ENCODE measurements at places on chromosomes 6 and 20.
A peak's percentile ranks its signal among the peaks of the same experiment; 100 is the strongest.

GRCh38 chr20:18571578-18571977 is 4.3 kb downstream of the SMIM26 start:
- DNase-seq, result no peak

DNA sequence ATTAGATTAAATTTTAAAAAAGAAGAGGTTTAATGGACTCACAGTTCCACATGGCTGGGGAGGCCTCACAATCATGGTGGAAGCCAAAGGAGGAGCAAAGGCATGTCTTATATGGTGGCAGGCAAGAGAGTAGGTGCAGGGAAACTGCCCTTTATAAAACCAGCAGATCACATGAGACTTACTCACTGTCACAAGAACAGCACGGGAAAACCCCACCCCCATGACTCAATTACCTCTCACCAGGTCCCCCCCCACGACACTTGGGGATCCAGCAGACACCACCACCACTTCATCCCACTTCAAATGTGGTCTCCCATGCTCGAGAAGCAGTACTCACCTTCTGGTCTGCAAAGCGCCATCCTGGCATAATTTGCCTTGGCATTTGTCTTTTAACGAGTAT is 24.6 kb downstream of the MTFR2 start:
- no peak for DNase-seq

DNA sequence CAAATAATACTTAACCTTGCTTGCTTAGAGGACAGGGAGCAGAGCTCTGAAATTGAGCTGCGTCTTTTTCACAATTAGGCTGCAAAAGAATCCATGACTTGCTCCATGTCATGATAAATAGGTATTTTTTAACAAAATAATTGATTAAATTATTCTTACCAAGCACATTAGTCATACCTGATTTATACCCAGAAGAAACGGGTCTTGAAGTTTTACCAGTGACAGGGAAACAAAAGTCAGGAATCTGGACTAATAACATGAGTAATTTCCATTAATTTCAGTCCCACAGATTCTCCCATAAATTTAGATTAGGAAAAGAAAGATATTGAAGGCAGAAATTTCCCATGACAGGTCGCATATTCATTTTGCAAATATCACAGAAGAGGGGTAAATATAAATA is 85.0 kb upstream of the BMP5 start:
- no peak for DNase-seq

DNA sequence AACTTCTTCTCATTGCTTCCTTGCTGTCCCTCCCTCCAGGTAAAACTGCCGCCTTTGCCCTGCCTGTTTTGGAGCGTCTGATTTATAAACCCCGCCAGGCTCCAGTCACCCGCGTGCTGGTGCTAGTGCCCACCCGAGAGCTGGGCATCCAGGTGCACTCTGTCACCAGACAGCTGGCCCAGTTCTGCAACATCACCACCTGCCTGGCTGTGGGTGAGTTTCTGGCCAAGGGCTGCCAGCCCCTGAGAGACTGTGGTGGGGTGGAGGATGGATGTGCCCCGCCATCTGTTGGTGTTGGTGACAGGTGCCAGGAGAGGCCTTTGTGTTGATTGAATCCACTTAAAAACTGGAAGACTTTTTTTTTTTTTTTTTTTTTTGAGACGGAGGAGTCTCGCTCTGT is 9.5 kb downstream of the DDX27 start:
- no peak for DNase-seq

GRCh38 chr6:1324936-1325335 is 13.0 kb downstream of the FOXQ1 start:
- no peak for DNase-seq

GRCh38 chr20:54219751-54220426 is 12.0 kb downstream of the PFDN4 start:
- DNase-seq, result no peak

DNA sequence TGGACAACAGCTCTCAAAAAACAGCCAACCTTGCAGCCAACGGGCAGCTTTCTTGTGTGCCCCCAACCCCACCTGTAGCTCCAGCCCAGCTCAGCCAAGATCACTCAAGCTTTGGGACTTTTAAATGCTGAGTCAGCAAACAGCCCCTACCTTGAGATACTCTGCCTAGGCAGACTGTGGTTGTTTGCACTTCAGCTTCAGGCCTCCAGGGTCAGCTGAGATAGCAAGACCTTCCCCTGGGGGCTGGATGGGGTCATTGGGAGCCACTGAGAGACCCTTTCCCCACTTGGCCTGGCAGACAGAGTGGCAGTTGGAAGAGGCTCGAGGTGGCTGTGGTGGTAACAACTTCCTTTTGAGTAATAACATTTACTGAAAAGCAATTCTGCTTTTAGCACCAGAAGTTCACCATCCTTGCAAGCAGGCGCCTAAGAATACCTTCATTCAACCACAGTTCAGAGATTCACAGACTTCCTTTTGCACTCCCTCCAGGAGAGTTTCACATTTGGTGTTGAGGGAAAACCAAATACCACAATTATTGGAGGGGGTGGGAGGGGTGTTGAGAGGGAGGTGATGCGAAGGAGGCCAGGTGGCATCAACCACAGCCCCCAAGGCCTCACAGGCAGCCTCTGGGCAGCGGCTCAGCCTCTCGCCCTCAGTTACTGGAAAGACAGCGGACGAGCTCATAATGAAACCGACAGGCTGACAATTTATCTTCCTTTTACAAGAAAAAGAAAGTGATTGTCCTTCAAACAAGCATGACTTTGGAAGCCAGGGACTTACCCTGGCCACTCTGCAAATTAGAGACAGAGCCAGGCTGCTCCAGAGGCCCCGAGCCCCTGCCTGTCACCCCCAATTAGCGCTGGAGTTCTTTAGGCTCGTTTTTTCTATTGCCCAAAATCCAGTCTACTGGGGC is 148.1 kb downstream of the CEBPB start:
- DNase-seq, result peak; percentile 85

DNA sequence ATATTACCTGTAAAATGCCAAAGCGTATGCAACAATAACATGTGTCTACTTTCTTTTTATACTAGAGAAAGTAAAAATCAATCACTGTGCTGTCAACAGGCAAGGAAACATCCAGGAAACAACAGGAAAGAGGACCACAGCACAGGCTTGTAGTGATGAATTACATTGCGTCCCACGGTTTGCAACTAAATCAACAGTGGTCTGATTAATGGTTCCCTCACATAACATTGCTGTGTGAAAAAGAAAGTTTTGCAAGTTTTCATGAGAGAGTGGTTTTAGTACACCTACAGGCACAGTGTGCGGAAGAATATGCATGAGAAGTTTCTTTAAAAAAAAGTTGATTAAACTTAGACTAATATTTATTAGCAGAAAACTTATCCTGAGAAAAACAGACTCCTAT is 329.5 kb upstream of the HSF2 start:
- DNase-seq, result no peak

DNA sequence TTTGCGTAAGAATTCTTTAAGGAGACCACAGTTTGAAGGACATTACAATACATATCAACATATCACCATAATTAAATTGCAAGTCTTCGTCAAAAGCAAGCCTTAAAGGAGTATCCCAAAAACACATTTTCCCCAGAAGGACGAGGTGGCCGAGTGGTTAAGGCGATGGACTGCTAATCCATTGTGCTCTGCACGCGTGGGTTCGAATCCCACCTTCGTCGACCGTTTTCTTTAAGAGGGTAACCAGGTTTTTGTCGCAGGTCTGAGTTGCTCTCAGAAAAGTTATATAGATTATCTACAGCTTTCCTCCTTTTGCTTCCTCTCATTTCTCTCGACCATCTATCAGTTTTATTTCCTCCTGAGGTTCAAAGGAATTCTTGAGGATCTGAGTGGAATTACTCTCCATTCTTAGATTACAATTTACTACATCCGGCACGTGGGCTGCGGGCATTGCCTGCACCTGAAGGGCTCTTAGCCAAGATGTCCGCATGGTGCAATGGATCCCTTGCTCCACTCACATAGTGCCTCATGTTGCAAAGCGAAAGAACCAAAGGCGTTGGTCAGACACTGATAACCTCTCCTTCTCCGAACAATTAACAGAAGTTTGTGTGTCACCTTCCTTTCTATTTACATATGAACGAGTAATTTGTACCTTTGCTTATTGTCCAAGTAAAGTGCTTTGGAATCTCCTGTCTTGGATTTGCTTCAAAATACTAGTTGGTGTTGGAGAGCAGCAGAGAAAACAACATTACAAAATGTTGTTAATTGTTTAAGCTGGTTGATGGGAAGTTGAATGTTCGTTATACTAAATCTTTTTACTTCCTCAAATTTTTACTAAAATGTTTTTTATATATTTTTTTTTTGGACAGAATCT is 14.0 kb downstream of the POM121L2 start:
- DNase-seq, result no peak

DNA sequence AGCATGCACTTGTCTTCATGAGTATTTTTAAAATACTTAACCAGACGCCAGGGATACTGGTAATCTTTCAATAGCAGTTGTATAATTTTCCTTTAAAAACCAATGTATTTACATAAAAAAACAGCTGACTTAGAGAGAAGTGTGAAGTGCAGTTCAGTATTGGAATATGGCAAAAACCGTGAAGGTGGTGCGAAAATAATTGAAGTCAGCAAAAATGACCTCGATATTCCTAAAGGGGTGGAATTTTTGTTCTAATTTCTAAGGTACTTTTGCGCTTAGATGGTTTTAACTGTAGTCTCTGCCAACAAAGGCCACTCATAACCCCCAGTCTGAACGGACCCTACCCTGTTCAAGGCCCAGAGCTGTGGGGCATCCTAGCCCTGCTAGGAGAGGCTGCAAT is 25.3 kb downstream of the GNAS-AS1 start:
- no peak for DNase-seq

- DNase-seq, result peak; percentile 79
Measured at GRCh38 chr20:62929051-62929538, 2.8 kb upstream of the DIDO1 start.

- DNase-seq, result no peak
Measured at GRCh38 chr6:56963043-56963442, 8.1 kb downstream of the BEND6 start.

DNA sequence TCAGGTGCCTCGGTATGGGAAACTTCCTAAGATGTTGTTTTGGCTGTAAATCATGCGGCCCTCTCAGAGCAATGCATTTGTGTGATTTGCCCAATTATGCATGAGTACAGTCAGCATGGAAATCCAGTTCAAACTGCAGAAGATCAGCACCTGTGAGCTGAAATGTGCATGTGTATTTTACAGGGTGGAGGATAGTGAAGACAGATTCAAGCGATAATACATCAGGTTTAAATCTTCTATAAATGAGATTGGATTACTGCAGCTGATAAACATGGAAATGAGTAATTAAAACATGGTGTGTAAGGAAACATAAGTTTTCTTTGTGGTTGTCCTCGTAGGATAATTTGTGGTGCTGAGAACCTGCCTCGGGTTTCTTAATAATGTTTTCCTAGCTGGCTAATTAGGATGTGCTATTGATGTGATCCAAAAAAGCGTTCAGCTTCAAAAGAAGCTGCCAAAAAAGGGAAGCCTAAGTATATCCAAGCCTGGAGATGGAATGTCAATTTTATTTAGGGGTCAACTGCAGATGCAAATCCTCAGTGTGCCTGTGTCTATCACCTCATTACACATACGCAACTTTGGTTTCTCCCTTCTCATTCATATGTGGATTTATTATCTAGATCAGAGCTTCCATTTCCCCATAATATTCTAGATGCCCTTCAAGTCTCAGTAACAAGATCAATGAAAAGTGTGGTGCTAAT is 117.1 kb upstream of the CCDC28A start:
- no peak for DNase-seq

GRCh38 chr6:150177259-150177951 is 34.6 kb downstream of the PPP1R14C start:
- DNase-seq, result no peak

GRCh38 chr6:141552463-141552862 is 580.3 kb upstream of the GJE1 start:
- DNase-seq, result no peak

GRCh38 chr6:225121-225721 is 67.1 kb upstream of the DUSP22 start:
- DNase-seq, result no peak

- no peak for DNase-seq
Measured at GRCh38 chr6:107353773-107354382, 105.5 kb downstream of the PDSS2 start.

GRCh38 chr6:6783721-6784120 is 195.2 kb downstream of the LY86 start:
- no peak for DNase-seq

DNA sequence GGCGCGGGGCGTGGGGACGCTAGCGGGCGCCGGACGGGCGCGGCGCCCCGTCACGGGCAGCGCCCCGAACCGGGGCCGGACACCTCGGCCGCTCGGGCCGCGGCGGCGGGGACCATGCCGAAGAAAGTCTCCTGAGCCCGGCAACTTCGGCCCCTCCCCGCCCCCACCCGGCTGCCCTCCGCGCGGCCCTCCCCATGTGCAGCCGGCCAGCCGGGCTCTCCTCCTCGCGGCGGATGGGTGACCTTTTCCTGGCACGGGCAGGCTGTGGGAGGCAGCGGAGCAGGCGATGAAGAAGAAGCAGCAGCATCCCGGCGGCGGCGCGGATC is 278 bp downstream of the UST start:
- DNase-seq, result peak; percentile 33

DNA sequence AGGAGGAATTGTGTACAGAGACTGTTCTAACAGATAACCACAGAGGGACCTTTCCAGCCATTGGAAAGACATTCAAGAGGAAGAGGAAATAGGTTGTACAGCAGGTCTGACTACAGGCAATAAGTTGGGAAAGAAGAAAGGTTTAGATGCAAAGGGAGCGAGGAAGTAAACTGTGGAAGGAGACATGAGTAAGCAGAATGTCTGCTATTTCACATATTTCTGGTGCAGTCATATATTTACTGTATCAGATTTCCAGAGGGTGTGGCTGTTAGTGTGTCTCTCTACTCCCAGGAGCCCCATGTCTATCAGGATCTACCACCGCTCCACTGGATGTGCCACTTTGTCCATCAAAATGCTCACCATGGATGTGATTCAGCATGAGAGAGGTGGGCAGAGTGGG is 25.9 kb downstream of the MRS2 start:
- DNase-seq, result no peak

DNA sequence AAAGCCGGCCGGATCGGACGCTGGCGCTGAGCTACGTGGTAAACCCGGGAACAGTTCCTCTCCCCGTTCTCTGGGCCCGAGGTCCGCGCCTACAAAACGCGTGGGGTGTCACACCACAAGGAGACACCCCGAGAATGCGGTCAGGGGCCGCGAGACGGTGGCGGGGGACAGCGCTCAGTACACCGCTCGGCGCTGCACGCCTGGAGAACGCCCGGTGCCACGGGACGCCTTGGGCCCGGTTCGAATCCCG is 670 bp downstream of the NCOA5 start:
- DNase-seq, result no peak

GRCh38 chr20:2418388-2418787 is 37.7 kb downstream of the TGM6 start:
- DNase-seq, result no peak

DNA sequence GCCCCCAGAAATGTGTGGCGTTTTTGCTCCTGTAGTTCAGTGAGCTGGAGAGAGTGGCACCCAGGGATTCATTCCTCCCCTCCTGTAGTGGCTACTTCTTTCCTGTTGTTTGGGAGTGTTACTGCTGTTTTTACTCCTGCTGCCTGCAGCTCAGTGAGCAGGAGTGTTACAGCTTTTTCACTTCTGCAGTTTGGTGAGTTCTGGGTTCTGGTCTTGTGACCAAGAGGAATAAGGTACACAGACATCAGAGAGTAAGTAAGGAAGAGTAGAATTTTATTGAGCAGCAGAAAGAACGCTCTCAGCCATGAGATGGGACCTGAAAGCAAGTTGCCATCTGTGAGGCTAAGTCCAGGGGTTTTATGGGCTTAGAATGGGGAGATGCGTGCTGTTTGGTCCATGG is 966.3 kb upstream of the CITED2 start:
- no peak for DNase-seq

All from GM13977 (cell line).